ENCODE measurements at places on chromosomes 1 and 21. TPM values are rescaled to one million over a fixed set of nuclear protein-coding genes. Genes with fewer than 3 reads are reported as not detected.
A peak's percentile ranks its signal among the peaks of the same experiment; 100 is the strongest.

LRRC8B gene
- 3.7 TPM for polyA plus RNA-seq

NEK2 gene
- 9.4 TPM for polyA plus RNA-seq

CNN3 gene
- 204 TPM for polyA plus RNA-seq

ANGPTL7 gene
- polyA plus RNA-seq, result 0.08 TPM

NFYC gene
- 72.4 TPM for polyA plus RNA-seq

CEP170 gene
- 67.2 TPM for polyA plus RNA-seq

ELF3 gene
- 0.11 TPM for polyA plus RNA-seq

RUNX1 gene
- 9.9 TPM for polyA plus RNA-seq

DNA sequence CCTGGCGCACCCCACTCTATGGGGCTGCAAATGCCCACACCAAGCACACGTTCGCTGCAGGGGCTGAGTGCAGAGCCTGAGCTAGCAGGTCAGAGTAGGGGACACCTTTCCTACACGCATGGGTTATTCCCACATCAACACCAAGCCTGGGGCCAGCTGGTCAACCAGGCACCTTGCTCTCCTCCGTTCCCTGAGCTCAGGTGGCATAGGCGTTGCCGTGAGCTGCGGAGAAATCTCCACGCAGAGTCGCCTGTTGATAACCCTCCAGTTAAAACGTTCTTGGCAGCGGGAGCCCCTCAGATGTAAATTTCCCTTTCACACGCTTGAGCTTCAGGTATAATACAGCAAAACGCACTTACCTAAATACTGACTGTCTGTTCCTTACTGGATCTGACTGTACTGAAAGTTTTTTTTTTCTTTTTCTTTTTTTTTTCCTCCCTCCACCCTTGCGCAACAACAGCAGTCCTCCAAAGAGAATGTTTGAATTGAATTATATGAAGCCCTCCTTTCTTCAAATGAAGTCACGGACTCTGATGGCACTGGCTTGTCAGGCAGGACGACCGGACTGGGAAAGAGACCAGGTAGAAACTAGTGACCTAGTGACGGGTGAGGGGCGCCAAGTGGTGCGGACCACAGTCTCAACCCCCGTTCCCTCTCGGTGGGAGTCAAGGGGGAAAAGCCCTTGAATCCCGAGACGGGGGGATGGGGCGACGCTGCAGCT lies 2.1 kb downstream of the BRINP3 start:
- DNase-seq, result no peak

DNA sequence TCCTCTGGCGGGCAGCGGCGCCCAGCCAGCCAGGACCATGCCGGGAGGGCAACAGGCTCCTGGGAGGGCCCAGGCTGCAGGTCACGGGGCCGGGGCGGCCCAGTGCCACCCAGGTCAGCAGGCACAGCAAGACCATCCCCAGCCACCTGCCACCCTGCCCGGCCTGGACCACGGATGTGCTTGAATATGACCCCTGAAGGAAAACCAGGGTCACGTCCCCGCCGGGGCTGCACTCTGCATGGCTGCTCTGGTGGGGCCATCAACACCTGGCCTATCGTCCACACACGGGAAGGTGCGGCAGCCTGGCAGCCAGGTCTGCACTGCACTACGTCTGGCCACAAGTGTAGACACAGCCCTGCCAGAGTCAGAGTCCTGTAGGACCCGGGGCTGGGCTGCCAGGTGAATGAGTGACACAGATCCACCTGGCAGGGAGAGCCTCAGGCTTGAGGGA lies 6.9 kb downstream of the WNT9A start:
- DNase-seq, result no peak

DNA sequence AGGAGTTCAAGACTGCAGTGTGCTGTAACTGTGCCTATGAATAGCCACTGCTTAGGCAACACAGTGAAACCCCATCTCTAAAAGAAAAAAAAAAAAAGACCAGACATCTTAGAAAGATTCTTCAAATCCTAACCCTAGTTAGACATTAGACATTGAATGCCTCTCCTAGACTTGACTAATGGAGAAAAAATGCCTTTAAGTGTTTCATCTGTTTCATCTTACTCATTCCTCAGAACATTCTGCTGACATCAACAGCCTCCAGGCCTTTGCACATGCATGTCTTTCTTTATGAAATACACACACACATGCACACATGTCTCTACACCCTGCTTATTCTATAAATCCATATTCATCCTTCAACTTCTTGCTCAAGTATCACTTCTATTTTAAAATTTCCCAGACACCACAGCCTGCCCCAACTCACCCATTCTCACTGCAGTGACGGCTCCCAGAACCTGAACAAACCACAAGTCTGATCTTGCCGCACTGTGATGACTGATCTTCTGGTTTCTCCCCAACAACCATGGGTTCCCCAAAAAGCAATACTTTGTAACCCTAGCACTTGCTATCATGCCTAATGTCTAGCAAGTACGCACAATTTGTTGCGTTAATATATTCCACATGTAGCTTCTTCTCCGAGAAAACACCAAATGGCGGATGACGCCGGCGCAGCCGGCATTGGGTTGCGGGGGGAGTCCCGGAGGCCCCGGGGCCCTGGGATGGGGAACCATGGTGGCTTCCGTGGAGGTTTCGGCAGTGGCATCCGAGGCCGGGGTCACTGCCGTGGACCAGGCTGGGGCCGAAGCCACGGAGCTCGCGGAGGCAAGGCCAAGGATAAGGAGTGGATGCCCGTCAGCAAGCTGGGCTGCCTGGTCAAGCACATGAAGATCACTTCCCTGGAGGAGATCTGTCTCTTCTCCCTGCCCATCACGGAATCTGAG lies 37.4 kb downstream of the LRRC52 start:
- no peak for DNase-seq

GRCh38 chr1:54253480-54253879 lies 53.5 kb downstream of the MRPL37 start:
- DNase-seq, result no peak

DNA sequence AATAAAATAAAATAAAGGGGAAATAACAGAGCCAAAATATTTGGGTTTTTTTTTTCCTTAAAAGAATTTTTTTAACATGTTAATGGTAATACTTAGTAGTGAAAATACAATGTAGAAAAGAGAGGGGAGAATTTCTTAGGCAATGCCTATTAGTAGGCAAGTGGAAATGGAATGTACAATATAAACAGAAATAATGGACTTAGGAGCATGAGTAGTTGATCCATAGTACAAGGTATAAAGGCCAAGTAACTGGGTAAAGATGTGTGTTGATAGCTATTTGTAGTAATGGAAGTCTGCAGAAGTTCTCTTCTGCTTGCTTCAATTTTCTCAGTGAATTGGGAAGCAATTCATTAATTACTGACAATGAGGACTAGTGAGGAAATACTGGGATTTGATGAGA lies 34.4 kb downstream of the TESK2 start:
- DNase-seq, result no peak

- no peak for DNase-seq
Observed at GRCh38 chr1:52455686-52456085, 51.3 kb downstream of the PRPF38A start.

GRCh38 chr1:111709986-111710385 lies 29.2 kb downstream of the INKA2 start:
- DNase-seq, result no peak

DNA sequence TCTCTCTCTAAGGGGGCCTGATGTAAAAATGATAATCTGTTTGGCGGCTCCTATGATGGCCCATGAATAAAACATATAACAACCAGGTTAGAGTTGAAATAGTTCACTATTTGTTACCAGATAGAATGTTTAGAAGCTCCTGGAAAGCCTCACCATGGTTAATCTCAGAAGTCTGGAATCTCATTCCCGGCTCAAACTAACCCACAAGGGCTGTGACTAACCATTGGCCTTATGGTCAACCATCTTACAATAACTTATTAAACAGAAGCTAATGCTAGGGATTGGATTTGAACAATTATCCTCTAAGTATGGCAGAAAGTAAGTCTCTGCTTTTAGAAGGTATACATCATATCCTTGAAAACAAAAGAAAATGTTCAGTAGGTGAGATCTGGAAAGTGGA lies 134.1 kb upstream of the ADGRL2 start:
- no peak for DNase-seq

DNA sequence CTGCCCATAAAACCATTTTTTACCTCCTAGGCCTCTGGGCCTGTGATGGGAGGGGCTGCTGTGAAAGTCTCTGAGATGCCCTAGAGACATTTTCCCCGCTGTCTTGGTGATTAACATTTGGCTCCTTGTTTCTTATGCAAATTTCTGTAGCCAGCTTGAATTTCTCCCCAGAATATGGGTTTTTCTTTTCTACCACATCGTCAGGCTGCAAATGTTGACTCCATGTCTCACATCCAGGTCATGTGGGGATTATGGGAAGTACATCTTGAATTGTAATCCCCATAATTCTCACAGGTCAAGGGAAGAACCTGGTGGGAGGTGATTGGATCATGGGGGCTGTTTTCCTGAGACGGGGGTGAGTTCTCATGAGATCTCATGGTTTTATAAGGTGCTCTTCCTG lies 603.2 kb downstream of the SMYD3 start:
- no peak for DNase-seq

DNA sequence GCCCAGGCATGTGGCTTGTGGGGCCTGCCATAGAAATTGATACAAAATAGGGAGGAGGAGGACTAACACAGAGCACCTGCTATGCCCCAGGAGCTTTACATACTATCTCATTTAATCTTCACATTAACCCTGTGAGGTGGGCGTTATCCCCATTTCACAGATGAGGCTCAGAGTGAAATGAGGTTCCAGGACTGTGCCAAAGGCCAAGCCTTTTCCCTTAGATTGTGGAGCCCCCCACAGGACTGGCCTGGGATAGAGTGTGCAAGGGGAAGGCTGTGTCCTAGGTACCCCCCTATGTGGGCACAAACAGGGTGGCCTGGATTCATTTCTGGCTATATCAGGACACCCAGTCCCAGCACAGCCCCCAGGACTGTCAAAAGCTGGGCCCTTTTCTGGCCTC lies 2.2 kb upstream of the DDOST start:
- DNase-seq, result no peak

- DNase-seq, result peak; percentile 85
Observed at GRCh38 chr1:43836267-43836951, 97.2 kb upstream of the ARTN start.

GRCh38 chr1:8825985-8826481 lies 8.6 kb upstream of the RERE start:
- DNase-seq, result no peak

DNA sequence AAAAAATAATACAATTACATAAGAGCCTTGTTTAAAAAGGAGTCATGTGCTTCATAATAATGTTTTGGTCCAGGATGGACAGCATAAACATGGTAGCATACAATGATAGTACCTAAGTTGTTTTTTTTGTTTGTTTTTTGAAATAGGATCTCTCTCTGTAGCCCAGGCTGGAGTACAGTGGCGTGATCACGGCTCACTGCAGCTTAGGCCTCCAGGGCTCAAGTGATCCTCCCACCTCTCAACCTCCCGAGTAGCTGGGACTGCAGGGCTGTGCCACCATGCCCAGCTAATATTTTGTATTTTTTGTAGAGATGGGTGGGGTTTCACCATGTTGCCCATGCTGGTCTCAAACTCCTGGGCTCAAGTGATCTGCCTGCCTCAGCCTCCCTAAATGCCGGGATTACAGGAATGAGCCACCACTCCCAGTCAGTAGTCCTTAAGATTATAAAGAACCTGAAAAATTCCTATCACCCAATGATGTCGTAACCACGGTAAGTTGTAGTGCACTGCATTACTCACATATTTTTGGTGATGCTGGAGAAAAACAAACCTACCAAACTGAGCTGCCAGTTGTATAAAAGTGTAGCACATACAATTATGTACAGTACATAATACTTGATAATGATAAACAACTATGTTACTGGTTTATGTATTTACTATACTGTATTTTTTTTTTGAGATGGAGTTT lies 22.4 kb upstream of the RCOR3 start:
- DNase-seq, result no peak

DNA sequence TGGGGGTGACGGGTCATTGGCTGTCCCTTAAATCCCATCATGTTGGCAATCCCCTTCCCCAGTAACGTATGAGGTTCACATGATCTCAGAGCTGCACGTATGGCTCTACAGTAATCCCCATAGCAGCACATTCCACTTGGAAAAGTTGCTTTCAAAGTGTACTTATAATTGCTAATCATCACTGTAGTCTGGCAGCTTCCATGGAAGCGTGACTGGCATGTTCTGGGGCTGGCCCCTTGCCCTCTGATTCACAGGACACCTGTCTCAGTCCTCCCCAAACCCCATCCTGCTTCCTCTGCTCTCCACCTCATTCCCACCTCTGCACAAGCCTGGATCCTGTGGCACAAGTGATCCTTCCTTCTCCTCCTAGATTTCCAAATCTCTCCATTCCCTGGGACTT lies 102.2 kb downstream of the TSEN15 start:
- no peak for DNase-seq

DNA sequence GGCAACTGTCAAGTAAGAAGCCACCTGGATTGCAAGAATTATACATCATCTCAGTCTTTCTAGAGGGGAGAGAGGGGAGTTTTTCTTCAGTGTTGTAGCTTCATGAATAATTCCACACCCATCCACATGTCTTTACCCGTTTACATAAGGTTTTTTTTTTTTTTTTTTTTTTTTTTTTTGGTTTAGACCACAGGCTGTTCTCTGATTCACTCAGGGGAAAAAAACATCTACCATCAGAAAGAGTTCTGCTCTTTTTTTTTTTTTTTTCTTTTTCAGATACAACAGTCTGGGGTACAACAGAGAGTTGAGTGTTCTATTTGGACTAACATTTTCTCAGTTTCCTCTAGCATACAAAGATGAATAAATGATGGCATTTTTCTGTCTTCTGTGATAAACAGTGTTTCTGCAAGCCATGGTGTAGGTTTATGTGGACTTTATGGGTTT lies 4.9 kb upstream of the KIF14 start:
- no peak for DNase-seq

DNA sequence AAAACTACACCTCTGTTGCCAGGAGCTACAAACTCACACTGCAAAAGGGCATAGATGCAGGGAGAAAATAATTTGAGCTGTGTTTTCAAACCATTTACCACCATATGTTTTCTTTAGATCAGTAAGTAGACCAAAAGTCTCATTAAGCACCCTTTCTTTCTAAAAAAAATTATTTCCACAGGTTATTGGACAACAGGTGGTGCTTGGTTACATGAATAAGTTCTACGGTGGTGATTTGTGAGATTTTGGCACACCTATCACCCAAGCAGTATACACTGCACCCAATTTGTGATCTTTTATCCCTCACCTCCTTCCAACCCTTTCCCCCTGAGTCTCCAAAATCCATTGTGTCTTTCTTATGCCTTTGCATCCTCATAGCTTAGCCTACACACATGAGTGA lies 21.1 kb downstream of the MAP10 start:
- no peak for DNase-seq

Measured in SK-N-SH (cell line).